ENCODE measurements at places on chromosomes 4 and X.

GRCh38 chr4:187218705-187219245, 495.1 kb upstream of the FAT1 start:
- DNase-seq = no peak

DNA sequence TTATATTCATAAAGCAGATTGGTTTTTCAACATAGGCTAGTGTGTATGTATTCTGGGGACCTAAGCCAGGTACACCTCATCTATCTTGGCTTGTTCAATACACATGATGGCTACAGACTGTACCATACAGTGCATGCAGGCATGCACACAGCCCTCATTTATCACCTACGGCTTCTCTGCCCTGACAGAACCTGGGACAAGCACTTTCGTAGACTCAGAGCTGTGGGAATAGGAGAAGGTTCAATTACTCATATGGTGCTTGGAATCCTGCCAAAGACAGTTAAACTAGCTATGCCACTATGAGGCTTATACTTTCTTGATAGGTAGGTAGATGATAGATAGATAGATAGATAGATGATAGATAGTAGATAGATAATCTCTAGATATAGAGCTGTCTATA, 457.2 kb downstream of the GALNTL6 start:
- DNase-seq = no peak

DNA sequence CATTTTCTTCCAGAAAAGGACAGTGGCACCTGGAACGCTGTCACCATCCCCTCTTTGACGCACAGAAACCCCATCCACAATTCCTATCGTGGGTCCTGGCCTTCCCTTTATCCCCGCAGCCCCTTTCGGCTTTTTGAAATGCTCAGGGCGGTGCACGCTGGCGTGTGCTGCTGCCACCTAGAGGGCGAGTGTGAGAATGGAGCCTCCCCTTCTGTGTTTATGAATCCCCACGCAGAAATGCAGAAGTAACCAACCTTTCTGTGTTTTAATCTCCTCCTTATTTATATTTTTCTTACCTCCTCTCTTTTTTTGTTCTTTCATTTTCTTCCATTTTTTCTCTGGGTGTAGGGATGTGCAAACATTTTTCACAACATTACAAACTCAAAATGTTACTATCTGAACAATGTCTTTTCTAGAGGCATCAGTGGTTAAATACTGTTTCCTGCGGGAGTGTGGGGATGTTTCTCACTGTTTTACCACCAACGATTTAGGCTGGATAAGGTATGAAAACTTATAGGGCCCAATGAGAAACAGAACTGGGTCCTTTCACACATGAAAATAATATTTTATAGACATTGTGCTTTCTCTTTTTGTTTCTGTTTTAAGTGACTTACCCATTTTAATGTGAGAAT, 50.0 kb downstream of the TMA16 start:
- DNase-seq = peak; percentile 36

- no peak for DNase-seq
Observed at GRCh38 chrX:129748305-129748704, 9.5 kb downstream of the XPNPEP2 start.

DNA sequence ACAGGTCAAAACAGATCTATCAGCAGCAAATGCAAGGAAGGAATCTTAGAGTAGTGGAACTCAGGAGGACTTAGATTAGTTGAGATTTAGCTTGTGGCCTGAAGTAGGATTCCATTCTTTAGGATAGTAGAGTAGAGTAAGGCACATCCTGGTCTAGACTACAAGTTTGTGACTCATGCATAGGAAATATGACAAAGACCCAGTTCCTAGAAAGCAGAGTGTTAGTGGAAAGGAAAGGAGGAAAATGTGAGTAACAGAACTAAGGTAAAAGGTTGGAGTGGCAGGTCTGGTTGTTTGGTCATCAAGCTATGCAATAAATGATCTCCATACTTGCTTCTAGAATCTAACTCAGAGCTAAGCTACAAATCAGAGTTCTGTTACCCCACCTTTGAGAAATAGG, 595.0 kb downstream of the ACTRT1 start:
- DNase-seq = no peak

GRCh38 chrX:72308566-72309296, 3.0 kb upstream of the CITED1 start:
- no peak for DNase-seq
